Stimulated activated CD4-positive, alpha-beta T cell treated with anti-CD3 and anti-CD28 coated beads, Interleukin-1b, Interleukin-23, amount 100 ng/mL, for 48 hours (primary cell): ENCODE measurements at places on chromosomes 7 and 10.

DNA sequence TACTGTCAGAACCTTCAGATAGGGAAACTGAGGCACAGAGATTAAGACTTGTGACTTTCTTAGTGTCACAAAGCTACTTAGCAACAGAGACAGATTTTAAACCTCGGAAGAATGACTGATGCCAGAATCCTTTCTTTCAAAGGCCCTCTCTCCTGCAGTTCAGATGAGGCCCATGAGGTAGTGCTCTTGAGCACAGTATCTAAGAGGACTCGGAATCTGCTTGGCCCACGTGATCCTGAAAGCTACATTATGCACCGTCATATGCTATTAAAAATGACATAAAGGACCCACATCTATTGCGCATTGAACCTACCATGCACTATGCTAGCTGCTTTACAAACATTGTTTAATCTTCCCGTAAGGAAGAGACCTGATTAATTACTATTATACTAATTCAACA is 355.9 kb downstream of the SFMBT2 start:
- DNase-seq = no peak

DNA sequence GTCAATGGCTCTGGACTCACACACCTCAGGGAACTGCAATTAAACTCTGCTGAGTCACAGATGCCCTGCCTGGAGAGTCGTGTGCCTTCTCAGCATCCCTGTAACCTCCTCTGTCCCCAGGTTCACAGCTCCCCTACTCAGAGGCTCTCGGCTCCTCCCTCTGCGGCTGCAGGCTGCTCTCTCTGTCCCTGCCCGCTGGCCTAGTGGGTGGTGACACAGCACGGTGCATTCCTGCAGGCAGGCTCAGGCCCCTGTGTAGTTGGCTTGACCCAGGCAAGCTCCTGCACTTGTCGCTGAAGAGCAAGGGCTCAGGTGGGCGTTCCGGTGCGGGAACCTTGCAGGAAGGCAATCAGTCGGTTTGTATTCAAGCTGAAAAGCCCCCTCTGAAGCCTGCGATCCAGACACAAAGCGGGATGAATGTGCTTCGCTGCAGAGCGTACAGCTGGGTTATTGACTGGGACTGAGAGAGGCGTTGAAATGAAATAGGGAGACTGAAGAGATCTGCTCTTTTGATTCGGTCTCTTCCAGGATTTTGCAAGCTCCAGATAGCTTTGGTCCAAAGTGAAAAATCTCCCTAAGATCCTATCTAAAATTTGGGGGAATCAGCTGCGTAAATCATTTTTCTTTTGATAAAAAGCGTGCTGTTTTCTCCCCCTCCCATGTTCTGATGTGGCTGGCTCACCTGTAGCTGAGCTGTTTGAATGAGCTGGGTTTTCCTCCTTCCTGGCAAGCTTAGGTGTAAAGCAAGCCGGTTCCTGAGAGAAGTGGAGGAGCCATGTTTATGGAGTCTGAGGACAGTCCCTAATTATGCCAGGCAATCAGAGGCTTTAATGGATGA is 208.7 kb upstream of the PHYHIPL start:
- DNase-seq = no peak

GRCh38 chr10:45411607-45411940 is 37.6 kb downstream of the ALOX5 start:
- no peak for DNase-seq

GRCh38 chr7:22287412-22287811 is 69.5 kb downstream of the RAPGEF5 start:
- DNase-seq = no peak

DNA sequence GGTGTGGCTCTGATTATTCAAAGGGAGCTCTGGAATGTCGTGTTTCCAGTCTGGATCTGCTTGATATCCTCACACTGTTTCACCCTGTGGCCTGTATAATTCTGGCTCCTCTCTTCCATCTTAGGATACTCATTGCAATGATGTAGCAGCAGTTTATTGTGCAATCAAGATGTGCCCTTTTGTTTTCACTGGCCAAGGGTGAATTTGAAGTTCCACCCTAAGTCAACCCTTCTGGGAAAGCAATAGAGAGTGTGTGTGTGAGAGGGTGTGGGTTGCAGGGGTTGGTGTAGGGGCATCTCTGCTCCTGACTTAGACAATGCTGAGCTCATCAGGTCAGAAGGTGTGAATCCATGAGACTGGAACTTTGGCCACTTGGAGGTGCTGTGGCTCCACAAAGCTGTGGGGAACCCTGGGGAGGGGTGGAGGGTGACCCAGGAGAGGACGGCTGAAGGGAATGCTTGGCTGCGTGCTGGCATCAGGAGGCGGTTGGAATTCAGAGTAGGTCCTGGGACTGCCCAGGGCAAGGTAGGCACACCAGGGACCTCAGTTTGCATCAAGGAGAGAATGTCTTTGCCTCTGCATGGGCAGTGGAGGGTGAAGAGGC is 118.0 kb upstream of the PRSS58 start:
- DNase-seq = peak; percentile 21

GRCh38 chr7:139884441-139884840 is 55.4 kb downstream of the TBXAS1 start:
- DNase-seq = no peak

DNA sequence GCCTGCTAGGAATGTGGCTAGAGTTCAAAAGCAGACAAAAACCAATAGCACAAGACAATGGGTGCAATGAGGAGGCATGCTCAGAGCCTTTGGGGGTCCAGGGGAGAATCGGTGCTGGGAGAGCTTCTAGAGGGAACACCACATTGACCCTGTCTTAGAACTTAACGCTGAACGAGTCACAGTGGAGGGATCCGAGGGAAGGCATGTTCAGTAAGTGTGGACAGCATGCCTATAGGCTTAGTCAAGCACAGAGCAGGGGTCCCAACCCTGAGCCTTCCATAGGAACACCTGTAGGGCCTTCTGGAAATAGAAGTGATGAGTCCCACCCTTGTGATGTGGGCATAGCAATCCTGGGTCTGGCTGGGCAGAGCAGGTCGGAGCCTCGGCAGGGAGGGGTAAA is 148.7 kb downstream of the PKD1L1 start:
- no peak for DNase-seq

DNA sequence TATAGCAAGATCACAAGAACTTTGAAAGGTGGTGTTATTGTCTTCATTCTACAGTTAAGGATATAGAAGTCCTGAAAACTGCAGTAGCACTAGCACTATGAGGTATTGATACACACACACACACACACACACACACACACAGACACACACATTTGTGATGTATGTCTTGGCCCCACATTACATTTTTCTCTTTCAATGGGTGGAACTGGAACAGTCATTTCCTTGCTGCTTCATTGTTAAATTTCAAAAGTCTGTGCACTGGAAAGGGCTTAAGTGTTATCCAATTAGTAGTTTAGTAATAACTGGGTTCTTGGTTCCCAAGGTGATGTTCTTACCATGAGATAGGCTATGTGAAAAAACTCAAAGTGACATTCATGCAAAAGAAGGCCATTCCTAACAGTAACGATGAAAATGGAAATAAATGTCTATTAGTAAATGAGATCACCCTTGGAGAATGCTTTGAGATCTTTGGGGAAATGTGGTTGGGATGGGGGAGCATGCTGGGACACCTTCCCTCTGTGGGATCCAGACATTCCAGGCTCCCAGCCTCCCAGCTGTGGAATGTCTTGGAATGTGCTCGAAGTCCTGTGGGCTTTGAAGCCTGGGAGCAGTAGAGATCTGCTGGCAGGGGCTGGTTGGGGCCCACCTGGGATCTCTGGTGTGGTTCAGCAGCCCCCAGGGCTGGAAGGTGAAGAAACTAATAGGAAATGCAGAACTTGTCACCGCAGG is 37.4 kb upstream of the CALD1 start:
- no peak for DNase-seq

DNA sequence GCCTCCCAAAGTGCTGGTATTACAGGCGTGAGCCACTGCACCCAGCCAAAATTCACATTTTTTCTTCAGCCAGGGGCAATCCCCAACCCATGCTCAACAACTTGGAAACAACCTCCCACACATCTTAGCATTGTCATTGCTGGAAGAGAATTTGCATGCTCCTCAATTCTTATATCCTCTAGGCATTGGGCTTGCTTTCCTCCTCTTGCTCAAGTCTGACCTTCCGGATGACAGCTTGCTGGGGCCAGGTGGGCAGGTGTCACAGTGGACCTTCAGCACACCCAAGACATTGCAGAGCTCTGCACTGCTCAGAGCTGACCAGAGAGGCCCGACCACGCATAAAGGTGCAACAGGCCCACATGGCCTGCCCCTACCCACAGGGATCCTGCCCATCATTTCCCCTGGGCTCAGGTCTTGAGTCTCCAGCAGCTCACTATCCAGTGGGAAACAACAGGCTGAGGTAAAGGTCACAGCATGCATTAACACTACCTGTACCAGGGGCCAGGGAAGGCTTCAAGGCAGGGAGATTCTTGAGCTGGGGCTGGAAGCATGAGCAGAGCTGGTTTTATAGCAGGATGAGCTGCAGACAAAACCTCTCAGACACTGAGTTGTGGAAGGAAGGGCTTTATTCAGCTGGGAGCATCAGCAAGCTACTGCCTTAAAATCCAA is 6.8 kb upstream of the GPR15LG start:
- no peak for DNase-seq

DNA sequence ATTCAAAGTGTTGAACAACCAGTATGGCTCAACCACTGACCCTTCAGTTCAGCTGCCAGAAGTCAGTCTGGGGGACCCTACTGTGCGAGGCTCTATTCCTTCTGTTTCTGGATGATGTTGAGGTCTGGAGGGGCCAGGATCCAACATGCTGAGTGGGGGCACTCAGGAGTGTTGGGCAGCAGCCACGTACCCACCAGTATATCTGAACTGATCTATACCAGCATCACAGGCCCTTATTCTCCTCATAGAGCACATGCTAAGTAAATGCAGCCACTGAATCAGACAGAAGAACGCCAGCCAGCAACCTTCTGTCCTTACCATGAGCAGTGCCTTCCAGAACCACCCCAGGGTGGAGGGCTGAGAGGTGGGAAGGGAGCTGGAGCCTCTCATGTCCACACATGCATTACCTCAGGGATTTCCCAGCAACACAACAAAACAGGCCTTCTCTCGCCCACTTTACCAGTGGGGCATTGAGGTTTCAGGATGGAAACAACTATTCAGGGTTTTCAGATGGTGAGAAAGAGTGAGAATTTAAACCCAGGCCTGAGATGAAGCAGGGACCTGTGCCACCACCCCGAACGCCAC is 6.8 kb upstream of the MSMB start:
- no peak for DNase-seq

- no peak for DNase-seq
Measured at GRCh38 chr7:3560495-3560894, 259.4 kb downstream of the SDK1 start.

- no peak for DNase-seq
Measured at GRCh38 chr10:33137356-33138005, 179.5 kb upstream of the ITGB1 start.

GRCh38 chr10:692682-693351 is 3.3 kb upstream of the DIP2C start:
- DNase-seq = no peak

DNA sequence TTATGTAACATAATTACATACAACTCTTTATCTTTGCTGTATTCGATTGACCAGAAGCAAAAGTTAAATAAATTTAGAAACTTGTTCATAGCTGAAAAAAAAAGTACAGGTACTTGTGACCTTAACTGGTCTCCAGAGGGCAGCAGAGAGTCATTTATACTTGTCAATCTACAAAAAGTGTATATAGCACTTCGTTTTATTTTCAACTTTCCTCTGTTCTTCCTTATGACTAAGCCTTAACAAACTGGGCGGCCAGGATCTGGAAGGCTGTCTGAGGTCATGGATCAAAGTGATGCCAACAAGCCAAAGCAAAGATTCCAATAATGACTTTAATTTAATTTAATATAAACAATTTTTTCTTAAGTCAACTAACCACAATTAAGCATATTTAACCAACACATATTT is 29.8 kb downstream of the C10orf67 start:
- DNase-seq = peak; percentile 20

GRCh38 chr10:3082290-3082689 is 14.9 kb downstream of the PFKP start:
- no peak for DNase-seq

GRCh38 chr7:66549466-66549865 is 79.2 kb upstream of the KCTD7 start:
- DNase-seq = no peak

GRCh38 chr10:13206546-13207443 is 27.4 kb downstream of the UCMA start:
- no peak for DNase-seq

GRCh38 chr10:70576803-70577517 is 25.6 kb downstream of the PRF1 start:
- no peak for DNase-seq

- no peak for DNase-seq
Measured at GRCh38 chr10:24911029-24911428, 41.4 kb downstream of the PRTFDC1 start.

DNA sequence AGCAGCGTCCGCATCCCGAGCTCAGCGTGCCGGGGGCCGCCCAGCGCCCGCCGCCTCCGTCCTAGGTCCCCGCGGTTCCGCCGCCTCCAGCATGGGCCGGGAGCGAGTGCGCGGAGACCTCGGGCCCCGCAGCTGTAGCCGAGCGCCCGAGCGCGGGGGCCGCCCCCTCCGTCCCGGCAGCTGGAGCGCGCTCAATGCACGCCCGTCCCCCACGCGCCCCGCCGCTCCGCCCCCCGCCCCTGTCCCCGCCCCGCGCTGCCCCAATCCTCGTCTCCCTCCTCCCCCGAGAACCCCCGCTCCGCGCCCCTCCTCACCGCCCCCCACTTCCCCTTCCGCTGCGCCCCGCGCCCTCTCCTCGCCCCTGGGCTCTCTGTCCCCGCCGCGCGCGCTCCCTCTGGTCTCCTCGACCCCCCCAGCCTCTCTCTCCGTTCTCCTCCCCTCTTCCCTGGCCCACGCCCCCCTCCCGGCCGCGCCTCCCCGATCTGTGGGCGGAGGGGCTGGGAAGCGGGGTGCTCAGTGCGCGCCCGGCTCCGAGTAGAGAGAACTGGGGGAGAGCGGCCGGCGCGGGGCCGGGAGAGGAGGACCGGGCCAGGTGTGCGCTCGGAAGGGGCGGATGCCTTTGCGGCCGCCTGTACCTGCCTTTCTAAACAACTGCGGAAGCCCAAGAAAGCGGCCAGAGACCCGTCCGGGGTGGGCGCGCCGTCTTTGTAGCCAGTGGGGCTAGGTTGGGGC is at the start of gene VIPR2:
Gene VIPR2, minus strand, starts transcription at position 110 of the 732 bp plus-strand sequence. Its CDS starts 96 bp downstream, at position 14.
- no peak for DNase-seq

DNA sequence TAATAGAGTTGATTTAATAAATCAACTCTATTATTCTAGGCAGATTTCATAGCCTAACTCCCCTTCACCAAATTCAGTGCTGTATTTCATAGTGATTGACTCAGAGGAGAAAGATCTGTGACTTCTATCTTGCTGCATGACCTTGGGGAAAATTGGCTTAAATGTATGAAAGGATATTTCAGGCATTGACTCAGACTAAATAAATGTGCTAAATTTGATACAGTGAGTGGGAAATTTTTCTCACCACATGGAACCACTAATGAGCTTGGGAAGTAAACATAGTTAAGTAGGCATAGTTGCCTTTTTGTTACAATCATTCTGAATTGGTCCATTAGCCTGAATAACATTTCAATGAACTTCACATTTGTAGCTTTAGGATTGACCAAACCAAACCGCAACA is 89.0 kb upstream of the PRPS1L1 start:
- no peak for DNase-seq
